ENCODE measurements at places on chromosomes 7 and 10.

- DNase-seq, result no peak
These were observed 229.3 kb downstream of the DNAJB6 start for GRCh38 chr7:157565981-157566630.

GRCh38 chr7:28478656-28479055, 66.3 kb downstream of the CREB5 start:
- no peak for DNase-seq

DNA sequence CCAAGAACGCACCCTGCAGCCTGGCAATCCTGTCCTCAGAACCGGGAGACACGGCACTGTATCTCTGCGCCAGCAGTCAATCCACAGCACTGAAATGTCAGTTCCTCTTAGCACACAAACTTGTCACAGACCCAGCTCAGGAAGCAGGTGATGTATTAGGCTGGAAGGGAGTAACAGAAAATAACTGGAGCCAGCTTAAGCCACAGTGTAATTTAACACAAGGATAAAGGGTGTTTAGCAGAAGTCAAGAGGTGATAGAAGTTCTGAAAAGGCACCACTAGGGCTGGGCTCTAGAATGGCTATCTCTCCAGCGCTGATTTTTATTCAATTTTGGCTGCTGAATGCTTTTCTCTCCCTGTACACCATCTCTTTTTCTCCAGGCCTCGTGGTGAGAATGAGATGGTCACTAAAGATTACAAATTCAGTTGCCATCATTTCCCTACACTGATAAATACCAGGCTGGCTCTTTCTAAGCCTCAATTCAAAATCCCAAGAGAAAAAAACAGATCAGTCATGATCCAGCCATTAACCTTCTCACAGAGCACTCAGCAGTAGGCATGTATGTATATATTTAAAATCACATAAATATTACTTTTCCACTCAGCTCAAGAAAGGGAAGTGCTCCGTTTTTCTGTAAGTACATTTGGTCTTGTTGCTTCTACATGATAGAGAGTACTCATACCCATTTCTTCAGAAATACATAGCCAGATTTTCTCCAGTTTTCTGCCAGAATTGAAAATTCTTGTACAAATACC, 102.7 kb upstream of the PRSS1 start:
- DNase-seq, result no peak

- no peak for DNase-seq
These were observed 43.8 kb upstream of the CYTH3 start for GRCh38 chr7:6316226-6316625.

DNA sequence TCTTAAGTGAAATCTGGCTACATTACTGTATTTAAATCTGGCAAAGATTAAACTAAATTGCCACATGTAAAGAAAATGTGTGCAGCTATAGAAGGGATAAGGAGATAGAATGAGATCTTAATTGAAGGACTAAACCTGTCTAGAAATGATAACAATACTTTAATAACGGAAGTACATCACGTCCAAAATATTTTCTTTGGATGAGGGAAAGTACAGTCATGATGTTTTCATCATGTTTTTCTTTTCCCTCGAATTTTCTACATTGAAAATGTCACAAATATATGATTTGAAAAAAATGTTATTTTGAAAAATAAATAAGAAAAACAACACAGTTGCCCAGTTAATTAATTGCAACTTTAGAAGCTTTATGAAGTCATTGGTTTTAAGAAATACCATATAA, 143.9 kb downstream of the ETV1 start:
- DNase-seq, result no peak

GRCh38 chr10:72794260-72794659, 99.3 kb upstream of the OIT3 start:
- no peak for DNase-seq

DNA sequence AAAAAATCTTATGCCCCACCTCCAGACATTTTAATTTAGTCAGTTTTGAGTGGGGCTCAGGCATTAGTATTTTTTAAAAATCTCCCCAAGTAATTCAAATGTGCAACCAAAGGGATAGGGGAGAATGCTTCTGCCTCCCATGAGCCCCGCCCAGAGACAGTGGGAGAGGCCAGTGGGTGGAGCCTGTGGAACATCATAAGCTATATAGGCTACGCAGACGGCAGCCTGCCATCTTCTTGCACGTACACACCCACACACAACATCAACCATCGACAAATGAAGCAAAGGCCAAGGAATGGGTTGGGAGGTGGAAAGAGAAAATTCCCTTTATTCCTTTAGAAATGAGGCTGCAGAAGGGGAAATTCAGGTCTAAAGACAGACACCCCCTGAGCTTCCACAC, 25.2 kb downstream of the CREB3L2 start:
- DNase-seq, result no peak

DNA sequence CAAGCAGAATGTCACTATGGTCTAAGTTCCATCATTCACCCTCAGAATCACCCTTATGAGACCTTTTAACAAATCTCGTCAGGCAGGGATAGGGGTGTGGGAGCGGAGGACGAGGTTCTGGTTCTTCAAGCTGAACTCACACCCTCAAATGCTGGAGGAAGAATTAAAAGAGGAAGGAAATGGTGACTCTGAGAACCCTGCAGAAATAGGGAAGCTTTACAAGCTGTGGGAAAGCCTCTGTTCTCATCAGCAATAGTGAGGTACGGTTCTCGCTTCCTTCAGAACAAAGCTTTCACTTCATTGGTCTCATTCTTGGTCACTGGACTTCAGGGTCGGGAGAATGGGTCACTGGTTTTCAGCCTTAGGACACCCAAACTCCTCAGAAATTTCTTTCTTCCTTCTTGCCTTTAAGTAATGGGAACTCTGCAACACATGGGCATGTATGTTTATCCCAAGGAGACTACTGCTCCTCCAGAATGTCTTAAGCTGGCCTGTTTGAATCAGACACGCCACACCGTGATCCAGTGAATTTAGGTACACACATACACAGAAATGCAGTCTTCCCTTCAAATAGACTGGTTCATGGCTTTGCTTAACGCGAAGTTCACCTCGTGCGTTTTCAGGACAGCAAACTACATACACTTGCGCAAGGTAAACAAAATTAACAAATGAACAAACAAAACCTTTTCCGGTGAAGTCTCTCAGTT, 226.0 kb downstream of the SFMBT2 start:
- no peak for DNase-seq

DNA sequence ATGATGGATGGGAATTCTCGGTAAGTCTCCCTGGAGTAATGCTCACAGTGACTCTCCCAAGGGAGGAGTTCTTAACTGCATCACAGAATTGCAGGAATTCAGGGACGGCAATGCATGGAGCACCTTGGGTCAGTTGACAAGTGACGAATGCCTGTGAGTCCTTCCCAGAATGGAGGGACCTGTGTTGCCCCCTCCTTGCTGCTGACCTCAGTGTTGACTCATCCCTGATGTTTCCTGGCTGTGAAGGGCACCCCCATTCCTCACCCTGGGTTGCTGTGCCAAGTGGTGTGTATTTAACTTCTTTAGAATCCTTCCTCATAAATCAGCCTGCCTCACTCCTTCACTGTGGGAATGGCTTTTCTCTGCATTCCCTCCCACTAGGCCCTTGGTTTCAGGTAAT, 98.9 kb downstream of the LRMDA start:
- no peak for DNase-seq

- DNase-seq, result no peak
These were observed 139.5 kb upstream of the CHST15 start for GRCh38 chr10:124232686-124233545.

DNA sequence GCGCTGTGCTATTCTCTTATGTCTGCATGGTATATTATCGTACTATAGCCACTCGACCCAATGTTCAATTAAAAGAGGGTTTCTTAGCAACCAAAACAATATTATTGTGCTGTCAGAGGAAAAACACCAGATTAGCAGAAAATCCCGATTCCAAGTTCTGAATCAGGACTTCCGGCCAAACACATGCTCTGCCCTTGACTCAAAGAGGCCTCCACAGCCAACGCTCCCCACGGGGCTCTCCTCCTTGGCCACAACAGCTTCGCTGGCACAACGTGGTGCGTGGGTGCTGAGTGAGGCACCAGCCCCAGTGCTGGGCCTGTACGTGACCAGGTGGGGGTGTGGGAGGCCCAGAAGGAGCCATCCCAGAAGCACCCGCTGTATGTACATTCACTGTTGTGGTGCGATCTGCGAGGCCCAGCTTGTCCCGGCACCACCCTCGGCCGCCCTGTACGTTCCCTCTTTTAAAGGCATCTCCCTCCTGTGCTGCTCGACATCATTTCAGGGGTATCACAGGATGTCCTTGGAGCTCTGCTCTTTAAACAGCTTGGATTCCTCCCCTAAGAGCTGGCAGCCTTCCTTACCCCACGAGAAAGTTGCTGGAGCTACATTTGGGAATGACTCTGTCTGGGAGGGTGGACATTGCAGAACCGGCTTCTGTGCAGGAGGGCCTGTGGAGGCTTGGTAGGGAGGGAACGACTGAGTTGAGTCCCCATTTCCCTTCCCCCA, 736.2 kb downstream of the PARD3 start:
- DNase-seq, result no peak

DNA sequence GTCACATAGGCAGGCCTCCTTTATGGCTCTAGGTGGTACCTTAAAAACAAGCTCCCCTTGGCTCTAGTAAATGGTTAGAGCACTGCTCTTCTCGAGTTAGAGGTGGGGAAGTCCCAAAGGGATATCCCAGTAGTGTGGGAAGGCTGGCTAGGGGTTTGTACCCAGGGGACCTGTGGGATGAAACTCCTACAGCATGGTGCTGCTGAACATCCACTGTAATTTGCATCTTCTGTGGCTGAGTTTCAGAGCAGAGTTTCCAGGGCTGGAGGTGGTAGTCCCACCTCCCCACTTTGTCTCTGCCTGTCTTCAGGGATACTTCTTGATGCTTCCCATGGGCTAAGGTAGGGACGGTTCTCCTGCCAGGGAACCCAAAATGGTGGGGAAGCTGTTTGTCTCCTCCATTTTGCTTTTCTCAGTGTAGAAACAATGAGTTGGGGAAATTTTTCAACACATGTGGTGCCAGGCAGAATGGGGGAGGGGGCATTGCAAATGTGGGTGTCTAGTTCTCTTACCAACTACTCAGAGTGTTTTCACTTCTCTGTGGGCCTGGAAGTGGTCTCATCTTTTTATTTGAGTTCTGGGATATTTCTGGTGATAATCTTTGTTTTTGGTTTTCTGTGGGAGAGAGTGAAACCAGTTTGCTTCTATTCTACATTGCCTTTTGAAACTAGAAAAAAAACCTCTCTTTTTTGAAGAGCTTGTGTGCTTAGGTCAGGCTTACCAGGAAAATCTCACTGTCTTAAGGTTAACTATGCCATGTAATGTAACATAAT, 36.3 kb downstream of the SCART1 start:
- DNase-seq, result no peak

GRCh38 chr10:130109796-130110245, 809 bp downstream of the C10orf143 start:
- DNase-seq, result no peak

- DNase-seq, result no peak
These were observed 106.0 kb downstream of the CUBN start for GRCh38 chr10:17023386-17024298.

DNA sequence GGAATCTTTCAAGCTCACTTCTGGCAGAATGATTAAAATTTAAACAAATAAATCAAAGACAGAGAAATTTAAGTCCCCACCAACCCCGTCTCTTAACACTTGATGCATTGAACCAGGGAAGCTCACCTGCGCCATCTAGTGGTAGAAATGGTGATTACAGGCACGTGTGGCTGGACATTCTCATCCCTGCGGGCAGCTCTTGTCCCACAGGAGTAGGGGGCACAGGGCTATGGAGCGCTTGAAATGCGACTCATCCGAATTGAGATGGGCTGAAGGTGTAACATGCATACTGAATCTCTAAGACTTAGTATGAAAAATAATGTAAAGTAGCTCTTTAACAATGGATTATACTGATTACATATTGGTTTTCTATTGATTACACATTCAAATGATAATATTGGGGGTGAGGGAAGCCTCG, 24.8 kb upstream of the SLIT1 start:
- DNase-seq, result no peak

DNA sequence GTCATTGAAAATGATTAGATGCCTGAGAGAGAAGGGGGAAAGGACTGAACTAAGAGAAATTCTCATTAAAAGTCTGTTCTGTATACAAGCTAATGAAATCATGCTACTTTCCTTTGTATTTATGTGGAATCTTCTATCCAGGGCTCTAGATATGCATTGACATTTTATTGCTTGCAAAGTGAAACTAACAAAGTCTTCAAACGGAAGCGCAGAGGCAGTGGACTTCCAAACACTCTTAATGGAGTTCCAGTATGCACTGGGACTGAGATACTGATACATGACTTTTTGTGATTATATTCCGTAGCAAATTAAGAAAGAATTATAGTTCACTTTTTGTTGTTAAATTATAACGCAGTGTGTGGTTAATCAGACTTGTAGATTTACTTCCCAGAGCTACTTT, 166.8 kb upstream of the TBX20 start:
- no peak for DNase-seq

DNA sequence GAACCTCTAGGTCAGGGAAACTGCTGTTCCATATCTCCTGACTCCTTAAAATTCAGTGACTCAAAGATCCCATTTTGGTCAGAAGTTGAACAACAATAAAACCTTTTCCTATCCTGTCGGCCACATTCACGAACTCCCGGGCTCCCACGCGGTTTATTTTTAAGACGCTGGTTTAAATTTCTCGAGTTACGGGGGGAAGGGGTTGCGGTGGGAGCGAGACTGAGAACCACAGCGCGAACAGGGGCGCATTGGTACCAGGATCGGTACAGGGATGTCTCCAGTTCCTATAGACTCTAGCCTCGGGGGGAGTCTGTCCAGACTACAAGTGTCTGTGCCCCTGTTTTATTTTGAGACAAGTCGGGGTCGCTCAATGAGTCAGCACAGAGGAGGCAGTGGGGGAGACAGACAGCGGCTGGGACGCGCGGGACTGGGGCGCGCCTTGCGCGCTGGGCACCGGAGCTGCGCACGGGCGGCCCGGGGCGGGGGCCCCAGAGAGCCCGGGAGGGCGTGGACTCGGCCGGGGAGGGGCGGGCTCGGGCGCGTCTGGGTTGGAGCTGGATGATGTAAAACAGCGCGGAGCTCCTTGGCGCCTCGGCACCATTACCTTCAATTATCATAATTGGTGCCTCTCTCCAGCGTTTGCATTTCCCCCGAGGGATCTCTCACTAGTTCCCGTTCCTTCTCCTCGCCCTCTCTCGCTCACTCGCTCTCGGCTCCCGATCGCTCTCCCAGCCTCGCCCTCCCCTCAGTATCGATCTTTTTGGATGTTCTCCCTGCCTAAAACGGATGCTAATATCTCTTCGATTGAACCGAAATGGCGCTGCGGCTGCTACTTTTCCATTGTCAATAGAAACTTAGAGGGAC, 8.7 kb upstream of the BAMBI start:
- no peak for DNase-seq

GRCh38 chr10:13049774-13050420, 48.4 kb upstream of the CCDC3 start:
- DNase-seq, result no peak

GRCh38 chr10:33337326-33337957, 3.0 kb upstream of the NRP1 start:
- DNase-seq, result no peak
